ENCODE measurements at places on chromosomes 1 and 21. TPM values are rescaled to one million over a fixed set of nuclear protein-coding genes. Genes with fewer than 3 reads are reported as not detected.
A peak's percentile ranks its signal among the peaks of the same experiment; 100 is the strongest.

The OR2T11 gene
- not detected for total RNA-seq

The RIPPLY3 gene
- not detected for total RNA-seq

The TSHB gene
- not detected for total RNA-seq

- H3K4me1 ChIP-seq, result no peaks in the 10 kb centered on the region
- H3K4me3 ChIP-seq, result no peak overlapping the region
- no peak for DNase-seq
- H3K27me3 ChIP-seq, result no peaks in the 10 kb centered on the region
- peak overlapping the region; percentile 82 for H3K27ac ChIP-seq
These were observed 29.0 kb downstream of the C1orf52 start for GRCh38 chr1:85230305-85230977.

- no peaks in the 10 kb centered on the region for H3K36me3 ChIP-seq
- H3K27ac ChIP-seq, result no peak overlapping the region
- no peaks in the 10 kb centered on the region for H3K4me1 ChIP-seq
- DNase-seq, result no peak
- H3K27me3 ChIP-seq, result no peaks in the 10 kb centered on the region
- no peak overlapping the region for H3K4me3 ChIP-seq
These were observed 124.2 kb downstream of the MRPS6 start for GRCh38 chr21:34197561-34197960.

GRCh38 chr1:67307251-67308060, at the start of gene IL12RB2:
IL12RB2 (plus strand) TSS chr1:67307873; CDS start chr1:67320369, 12,496 bp downstream.
- no peaks in the 10 kb centered on the region for H3K36me3 ChIP-seq
- no peak for DNase-seq
- peaks cover 5% of the 10 kb centered on the region for H3K4me1 ChIP-seq

GRCh38 chr1:53325326-53326087, 2.4 kb downstream of the LRP8 start:
- peak overlapping the region; percentile 82 for H3K4me3 ChIP-seq
- no peaks in the 10 kb centered on the region for H3K4me1 ChIP-seq
- H3K27me3 ChIP-seq, result no peaks in the 10 kb centered on the region
- DNase-seq, result peak; percentile 60
- H3K27ac ChIP-seq, result peak overlapping the region; percentile 13

GRCh38 chr1:50278961-50279360, 144.3 kb downstream of the DMRTA2 start:
- H3K36me3 ChIP-seq, result no peaks in the 10 kb centered on the region
- no peak overlapping the region for H3K27ac ChIP-seq

DNA sequence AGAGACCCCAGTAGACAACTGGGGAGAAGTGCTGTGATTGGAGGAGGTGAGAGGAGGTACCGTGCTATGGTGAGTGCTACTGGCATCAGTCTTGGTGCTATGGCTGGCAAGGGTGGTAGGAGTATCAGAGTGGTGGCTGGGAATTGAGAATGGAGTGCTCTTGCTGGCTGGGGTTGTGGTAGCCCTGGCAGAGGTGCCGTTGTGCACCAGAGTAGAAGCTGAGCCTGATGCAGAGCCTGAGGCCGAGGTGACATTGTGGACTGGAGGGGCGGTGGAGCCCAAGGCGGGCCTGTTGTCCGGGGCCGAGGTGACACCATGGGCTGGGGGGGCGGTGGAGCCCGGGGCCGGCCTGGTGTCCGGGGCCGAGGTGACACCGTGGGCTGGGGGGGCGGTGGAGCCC, 14.6 kb downstream of the TRIM46 start:
- H3K27me3 ChIP-seq, result no peaks in the 10 kb centered on the region
- peaks cover 16% of the 10 kb centered on the region for H3K4me1 ChIP-seq
- H3K27ac ChIP-seq, result no peak overlapping the region
- no peak overlapping the region for H3K4me3 ChIP-seq
- peak; percentile 11 for DNase-seq
- no peaks in the 10 kb centered on the region for H3K36me3 ChIP-seq
